ENCODE measurements at places on chromosomes 7 and 10. TPM values are rescaled to one million over a fixed set of nuclear protein-coding genes. Genes with fewer than 3 reads are reported as not detected.

DNA sequence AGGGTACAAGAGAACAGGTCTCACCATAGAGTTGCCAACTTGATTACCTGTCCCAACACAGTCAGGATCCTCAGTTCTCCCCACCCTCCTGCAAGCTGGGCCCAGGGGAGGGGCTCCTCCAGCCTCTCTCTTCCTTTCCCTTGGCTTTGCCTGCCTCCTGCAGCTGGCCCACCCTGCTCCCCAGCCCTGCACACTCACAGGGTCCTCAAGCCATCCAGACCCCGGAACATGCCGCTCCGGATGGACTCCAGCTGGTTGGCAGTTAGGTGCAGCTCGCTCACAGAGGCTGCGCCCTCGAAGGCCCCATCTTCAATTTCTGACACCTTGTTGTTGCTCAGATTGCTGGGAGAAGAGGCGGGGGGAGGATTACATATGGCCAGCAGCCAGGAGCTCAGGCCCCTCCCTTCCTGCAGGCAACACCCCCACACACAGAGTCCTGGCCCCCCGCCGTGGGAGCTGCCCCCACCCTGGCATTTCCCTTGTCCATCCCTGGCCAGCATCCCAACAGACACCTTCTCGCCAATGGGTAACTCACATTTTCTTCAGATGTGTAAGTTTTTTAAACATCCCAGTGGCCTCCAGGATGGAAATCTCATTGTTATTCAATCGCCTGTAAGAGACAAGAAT lies 139.2 kb downstream of the SLIT1 start:
- H3K27ac ChIP-seq, result no peak overlapping the region
- H3K27me3 ChIP-seq, result peaks cover 14% of the 10 kb centered on the region
- no peaks in the 10 kb centered on the region for H3K4me1 ChIP-seq

DNA sequence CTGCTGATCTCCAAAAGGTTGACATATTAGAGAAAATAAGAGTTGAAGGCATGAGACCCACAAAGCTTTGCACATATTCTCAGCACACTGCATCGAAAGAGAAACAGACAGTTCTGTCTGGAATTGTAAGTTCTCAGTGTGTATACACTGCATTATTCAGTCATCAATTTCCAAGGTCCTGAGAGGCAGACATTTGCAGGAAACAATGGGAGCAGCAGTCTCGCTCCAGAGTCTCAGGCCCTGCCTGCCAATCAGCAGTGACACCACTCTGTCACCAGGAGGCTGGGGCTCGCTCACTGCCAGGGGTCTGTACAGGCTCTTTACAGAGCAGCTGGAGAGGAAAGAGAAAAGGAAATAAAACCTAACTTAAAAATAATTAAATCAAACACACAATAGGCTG lies 36.3 kb downstream of the JAZF1 start:
- H3K36me3 ChIP-seq, result no peaks in the 10 kb centered on the region
- H3K4me1 ChIP-seq, result peaks cover 9% of the 10 kb centered on the region
- H3K4me3 ChIP-seq, result no peak overlapping the region
- H3K27me3 ChIP-seq, result no peaks in the 10 kb centered on the region
- DNase-seq, result no peak

DNA sequence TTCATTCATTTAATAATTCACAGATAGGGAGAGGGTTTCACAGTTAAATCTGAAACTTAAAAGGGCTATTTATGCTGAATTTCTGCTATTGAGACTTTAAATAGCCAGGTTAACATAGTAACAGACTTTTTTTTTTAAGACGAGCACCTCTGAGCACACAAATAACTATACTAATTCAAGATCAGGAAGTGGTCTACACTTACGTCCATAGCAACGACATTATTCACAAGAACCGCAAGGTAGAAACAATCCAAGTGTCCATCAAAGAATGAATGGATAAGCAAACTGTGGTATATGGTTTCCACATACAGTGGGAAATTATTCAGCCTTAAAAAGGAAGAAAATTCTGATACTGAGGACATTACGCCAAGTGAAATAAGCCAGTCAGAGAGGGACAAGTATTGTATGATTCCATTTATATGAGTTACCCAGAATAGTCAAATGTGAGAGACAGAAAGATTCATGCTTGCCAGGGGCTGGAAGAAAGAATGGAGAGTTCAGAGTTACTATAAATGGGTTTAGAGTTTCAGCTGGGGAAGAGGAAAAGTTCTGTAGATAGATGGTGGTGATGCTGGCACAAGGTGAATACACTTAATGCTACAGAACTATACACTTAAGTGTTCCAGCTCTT lies 140.3 kb upstream of the LAMB4 start:
- DNase-seq, result no peak
- no peaks in the 10 kb centered on the region for H3K4me1 ChIP-seq
- H3K36me3 ChIP-seq, result no peaks in the 10 kb centered on the region
- H3K27me3 ChIP-seq, result peaks cover 10% of the 10 kb centered on the region

GRCh38 chr10:96641396-96642295 lies 54.8 kb upstream of the TM9SF3 start:
- no peaks in the 10 kb centered on the region for H3K27me3 ChIP-seq
- H3K27ac ChIP-seq, result no peak overlapping the region
- DNase-seq, result no peak

DNA sequence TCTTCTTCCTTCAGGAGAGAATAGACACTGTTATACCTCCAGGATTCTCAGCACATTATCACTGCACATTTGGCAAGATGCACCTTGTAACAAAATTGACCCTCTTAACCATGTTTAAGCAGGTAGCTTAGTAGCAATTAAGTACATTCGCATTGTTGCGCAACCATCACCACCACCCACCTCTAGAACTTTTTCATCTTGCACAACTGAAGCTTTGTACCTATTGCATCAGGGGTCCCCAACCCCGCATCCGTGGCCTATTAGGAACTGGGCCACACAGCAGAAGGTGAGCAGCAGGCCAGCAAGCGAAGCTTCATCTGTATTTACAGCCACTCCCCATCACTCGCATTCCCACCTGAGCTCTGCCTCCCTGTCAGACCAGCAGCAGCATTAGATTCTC lies 29.9 kb upstream of the SMURF1 start:
- no peaks in the 10 kb centered on the region for H3K36me3 ChIP-seq
- no peak for DNase-seq
- no peak overlapping the region for H3K27ac ChIP-seq
- H3K4me1 ChIP-seq, result no peaks in the 10 kb centered on the region
- peaks cover 10% of the 10 kb centered on the region for H3K27me3 ChIP-seq

- H3K27me3 ChIP-seq, result peaks cover 6% of the 10 kb centered on the region
- H3K27ac ChIP-seq, result no peak overlapping the region
- H3K4me3 ChIP-seq, result no peak overlapping the region
- peaks cover 2% of the 10 kb centered on the region for H3K4me1 ChIP-seq
- peaks cover 5% of the 10 kb centered on the region for H3K36me3 ChIP-seq
- DNase-seq, result no peak
These were observed 13.5 kb downstream of the ATP6V0E2 start for GRCh38 chr7:149887311-149887710.

DNA sequence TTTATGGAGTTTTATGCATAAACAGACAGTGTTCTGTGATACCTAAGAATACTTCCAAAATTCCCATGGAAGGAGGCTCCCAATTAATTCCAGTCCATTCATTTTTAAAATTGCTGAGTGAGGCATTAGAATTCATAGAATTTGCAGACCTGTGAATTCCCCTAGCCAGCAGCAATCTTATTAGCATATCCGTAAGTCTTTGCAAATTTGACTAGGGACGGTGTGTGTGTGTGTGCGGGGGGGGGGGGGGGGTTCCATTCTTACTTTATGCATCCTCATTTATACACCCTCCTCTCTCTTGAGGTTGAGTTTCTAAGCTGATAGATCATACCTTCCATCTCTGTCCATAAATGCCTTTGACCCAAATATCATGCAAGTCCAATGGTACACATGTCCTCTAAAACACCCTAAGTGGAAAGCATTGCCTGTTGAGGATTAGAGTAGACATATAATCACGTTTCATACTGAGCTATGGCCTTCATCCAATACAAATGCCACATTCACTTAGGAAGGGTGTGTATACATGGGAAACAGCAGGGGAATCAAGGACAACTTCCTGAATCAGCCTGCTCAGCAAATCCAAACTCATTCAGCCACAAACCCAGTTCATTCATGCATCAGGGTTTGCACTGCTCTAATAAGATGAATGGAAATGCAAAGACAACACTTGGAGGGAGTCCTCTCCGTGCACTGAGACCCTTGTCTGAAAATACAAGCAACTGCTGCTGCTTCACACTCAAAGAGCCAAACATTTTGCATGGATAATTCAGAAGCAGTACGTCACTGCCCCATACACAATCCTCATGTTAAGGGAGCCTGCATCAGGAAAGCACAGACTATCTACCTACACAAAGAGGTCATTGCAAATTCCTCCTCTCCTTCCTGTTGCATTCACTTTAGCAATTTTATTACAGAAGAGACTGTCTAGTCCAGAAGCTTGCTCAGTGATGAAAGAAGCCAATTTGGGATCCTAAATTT lies 350.8 kb downstream of the KCNMA1 start:
- H3K27ac ChIP-seq, result no peak overlapping the region
- no peak for DNase-seq
- no peaks in the 10 kb centered on the region for H3K27me3 ChIP-seq
- H3K4me1 ChIP-seq, result peaks cover 89% of the 10 kb centered on the region

- peaks cover 23% of the 10 kb centered on the region for H3K27me3 ChIP-seq
- H3K27ac ChIP-seq, result no peak overlapping the region
- no peaks in the 10 kb centered on the region for H3K4me1 ChIP-seq
- H3K4me3 ChIP-seq, result no peak overlapping the region
- no peaks in the 10 kb centered on the region for H3K36me3 ChIP-seq
These were observed 419.8 kb downstream of the GRID1 start for GRCh38 chr10:85946713-85947326.

DNA sequence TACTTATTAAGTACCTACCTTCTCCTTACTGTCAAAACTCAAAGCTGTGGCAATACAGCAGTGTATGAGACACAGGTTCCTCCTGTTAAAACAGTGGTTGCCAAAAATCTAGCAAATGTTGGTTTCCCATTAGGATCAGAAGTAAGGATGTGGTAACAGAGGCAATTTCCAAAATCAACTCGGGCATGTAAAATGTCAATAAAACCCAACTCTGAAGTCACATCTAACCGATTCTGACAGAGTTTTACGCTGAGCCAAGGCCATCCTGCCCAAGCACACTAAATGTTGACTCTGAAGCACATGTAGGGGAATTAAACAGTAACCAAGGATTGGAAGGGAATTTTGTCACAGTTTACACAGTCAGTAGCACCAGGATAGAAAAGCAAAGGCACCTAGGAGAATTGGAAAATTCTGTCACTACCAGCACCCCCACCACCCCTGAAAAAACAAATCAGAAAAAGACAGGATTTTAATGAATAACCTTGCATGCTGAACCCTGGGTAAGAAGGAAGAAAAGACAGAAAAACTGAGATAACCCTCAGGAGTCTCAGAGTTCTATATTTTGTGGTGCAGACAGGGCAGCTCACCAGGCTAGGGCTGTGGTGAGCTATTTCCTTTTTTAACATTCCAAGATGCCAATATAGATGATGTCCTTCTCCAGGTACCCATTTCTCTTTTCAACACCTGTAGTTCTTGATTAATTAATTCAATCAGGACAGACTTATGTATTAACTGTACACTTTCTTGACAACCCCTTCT lies 119.5 kb downstream of the DOCK4 start:
- no peak overlapping the region for H3K4me3 ChIP-seq
- no peak overlapping the region for H3K27ac ChIP-seq
- H3K27me3 ChIP-seq, result no peaks in the 10 kb centered on the region
- peaks cover 16% of the 10 kb centered on the region for H3K4me1 ChIP-seq

DNA sequence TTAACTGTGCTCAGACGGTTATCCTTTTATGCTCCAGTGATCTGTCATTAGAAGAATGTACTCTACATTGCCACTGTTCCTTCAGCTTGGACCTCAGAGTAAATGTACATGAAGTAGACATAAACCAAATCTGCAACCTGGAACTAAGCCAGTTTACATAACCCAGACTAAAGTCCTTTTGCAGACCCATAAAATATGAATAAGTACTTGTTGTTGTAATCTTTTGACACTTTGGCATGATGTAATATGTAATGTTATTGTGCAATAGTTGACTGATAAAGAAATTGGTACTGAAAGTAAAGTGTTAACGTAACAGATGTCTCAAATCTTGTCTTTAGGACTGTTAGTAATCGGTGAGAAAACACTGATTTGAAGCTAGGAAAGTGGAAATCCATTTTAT lies 115.8 kb upstream of the SORCS1 start:
- H3K4me3 ChIP-seq, result no peak overlapping the region
- H3K27me3 ChIP-seq, result peaks cover 8% of the 10 kb centered on the region
- no peaks in the 10 kb centered on the region for H3K36me3 ChIP-seq
- H3K27ac ChIP-seq, result no peak overlapping the region
- no peaks in the 10 kb centered on the region for H3K4me1 ChIP-seq
- no peak for DNase-seq

DNA sequence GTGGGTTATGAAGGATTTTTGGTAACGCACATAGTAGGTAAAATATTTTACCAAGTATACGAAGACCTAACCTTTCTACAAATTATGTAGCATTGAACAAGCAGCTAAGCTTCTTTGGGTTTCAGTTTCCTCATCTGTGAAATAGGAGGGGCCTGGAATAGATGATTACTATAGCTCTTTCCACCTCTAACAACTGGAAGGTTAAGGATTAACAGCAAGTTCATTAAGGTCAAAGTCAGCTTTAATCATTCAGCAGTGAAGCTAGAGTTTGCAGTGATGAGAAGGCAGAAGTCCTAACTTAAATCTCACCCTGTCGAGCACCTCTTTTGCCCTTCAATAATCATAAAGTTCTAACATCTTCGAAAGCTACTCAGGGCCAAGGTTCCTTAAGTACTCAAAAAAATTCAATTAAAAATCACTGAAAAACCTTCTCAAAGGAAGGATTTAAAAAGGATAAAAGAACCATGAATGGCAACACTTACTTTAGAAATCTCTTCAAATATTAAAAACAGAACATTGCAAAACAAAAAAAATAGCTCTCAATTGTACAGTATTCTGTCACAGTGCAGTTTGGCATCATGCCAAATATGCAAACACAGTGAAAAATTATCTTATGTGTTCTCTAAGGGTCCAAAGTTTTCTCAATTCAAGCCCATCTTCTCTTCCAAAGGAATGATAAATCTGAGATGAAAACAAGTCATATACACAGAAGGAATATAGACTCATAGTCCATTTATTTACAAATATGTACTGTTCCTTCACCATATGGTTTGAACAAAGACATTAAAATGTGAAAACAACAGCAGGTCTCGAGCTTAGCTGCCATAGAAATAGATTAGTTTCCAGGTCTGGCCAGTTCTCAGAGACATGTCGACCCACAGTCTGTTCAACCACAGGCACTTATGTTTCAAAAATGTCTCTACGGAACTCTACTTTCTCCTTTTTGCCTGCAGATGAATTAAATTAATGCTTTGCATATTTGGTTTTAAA lies 152.0 kb upstream of the SLC13A1 start:
- H3K4me1 ChIP-seq, result peaks cover 13% of the 10 kb centered on the region
- no peak for DNase-seq
- no peaks in the 10 kb centered on the region for H3K36me3 ChIP-seq

GRCh38 chr10:129498680-129499079 lies 31.6 kb downstream of the MGMT start:
- no peak overlapping the region for H3K27ac ChIP-seq
- no peaks in the 10 kb centered on the region for H3K27me3 ChIP-seq
- DNase-seq, result no peak
- H3K4me3 ChIP-seq, result no peak overlapping the region
- peaks cover 44% of the 10 kb centered on the region for H3K4me1 ChIP-seq
- H3K36me3 ChIP-seq, result peaks cover 20% of the 10 kb centered on the region

The TRPV6 gene
- 4.2 TPM for total RNA-seq

The UTF1 gene
- not detected for total RNA-seq

Data from mesothelial cell of epicardium (in vitro differentiated cells).